ENCODE measurements at places on chromosomes 13 and 19. TPM values are rescaled to one million over a fixed set of nuclear protein-coding genes. Genes with fewer than 3 reads are reported as not detected.
A peak's percentile ranks its signal among the peaks of the same experiment; 100 is the strongest.

STAP2 gene
- 28.7 TPM for total RNA-seq

GRCh38 chr13:31706105-31706504, 33.2 kb upstream of the RXFP2 start:
- H3K36me3 ChIP-seq: no peaks in the 10 kb centered on the region
- H3K4me3 ChIP-seq: no peak overlapping the region
- no peaks in the 10 kb centered on the region for H3K4me1 ChIP-seq
- DNase-seq: no peak

- H3K27me3 ChIP-seq: no peaks in the 10 kb centered on the region
- no peak overlapping the region for H3K4me3 ChIP-seq
- DNase-seq: no peak
- H3K27ac ChIP-seq: no peak overlapping the region
- no peaks in the 10 kb centered on the region for H3K36me3 ChIP-seq
Observed at GRCh38 chr13:90951663-90952062, 395.8 kb upstream of the MIR17HG start.

DNA sequence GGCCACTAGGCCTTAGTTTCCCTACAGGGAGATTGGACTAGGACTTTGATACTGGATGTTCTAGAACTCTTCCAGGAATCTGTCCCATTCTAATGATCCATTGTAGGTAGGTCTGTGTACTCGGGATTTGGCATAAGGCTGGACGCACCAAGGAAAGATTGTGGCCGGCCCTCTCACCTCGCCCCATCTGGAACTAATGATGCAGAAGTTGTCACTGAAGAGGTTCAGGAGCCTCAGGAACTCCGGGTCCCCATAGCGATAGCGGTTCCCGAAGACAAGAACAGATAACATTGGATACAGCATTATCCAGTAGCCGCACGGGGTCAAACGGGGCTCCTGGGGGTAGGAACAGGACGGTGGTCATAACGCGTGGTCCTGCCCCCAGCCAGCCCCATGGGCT, 11.2 kb downstream of the EGLN2 start:
- peaks cover 51% of the 10 kb centered on the region for H3K4me1 ChIP-seq
- no peak for DNase-seq
- peaks cover 82% of the 10 kb centered on the region for H3K36me3 ChIP-seq
- H3K27me3 ChIP-seq: peaks cover 21% of the 10 kb centered on the region
- H3K4me3 ChIP-seq: peak overlapping the region; percentile 73
- peak overlapping the region; percentile 53 for H3K27ac ChIP-seq

GRCh38 chr13:30421093-30422053, 920 bp upstream of the UBE2L5 start:
- peak overlapping the region; percentile 25 for H3K27ac ChIP-seq
- no peaks in the 10 kb centered on the region for H3K27me3 ChIP-seq
- H3K4me1 ChIP-seq: peaks cover 9% of the 10 kb centered on the region
- H3K36me3 ChIP-seq: peaks cover 13% of the 10 kb centered on the region

- peaks cover 35% of the 10 kb centered on the region for H3K36me3 ChIP-seq
- peaks cover 12% of the 10 kb centered on the region for H3K4me1 ChIP-seq
- H3K27me3 ChIP-seq: no peaks in the 10 kb centered on the region
- H3K27ac ChIP-seq: peak overlapping the region; percentile 67
- H3K4me3 ChIP-seq: peak overlapping the region; percentile 85
Observed at GRCh38 chr19:12872941-12873890, 8.0 kb downstream of the DNASE2 start.

GRCh38 chr13:32525766-32526165, 12.8 kb downstream of the N4BP2L2 start:
- H3K27me3 ChIP-seq: no peaks in the 10 kb centered on the region
- no peak overlapping the region for H3K27ac ChIP-seq
- DNase-seq: no peak
- peaks cover 11% of the 10 kb centered on the region for H3K4me1 ChIP-seq
- H3K4me3 ChIP-seq: no peak overlapping the region

DNA sequence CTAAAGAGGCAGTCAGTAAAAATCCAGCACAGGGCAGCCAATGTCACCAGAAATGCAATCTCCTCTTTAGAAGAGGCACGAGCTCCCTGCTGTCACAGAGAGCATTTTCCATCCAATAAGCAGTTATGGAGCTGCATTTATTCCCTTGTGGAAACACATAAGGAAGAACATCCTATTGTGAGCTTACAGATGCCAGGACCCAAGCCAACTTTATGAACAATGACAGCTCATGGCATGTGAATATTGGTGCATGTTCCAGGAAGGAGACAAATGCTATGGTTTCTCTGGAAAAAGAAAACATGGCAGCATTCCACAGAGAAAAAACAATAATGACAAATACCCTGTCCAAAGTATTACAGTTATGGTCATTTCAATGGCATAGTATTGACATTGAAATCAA, 955.6 kb downstream of the UQCRFS1 start:
- no peaks in the 10 kb centered on the region for H3K36me3 ChIP-seq
- no peaks in the 10 kb centered on the region for H3K27me3 ChIP-seq
- no peaks in the 10 kb centered on the region for H3K4me1 ChIP-seq
- no peak overlapping the region for H3K4me3 ChIP-seq
- no peak for DNase-seq

DNA sequence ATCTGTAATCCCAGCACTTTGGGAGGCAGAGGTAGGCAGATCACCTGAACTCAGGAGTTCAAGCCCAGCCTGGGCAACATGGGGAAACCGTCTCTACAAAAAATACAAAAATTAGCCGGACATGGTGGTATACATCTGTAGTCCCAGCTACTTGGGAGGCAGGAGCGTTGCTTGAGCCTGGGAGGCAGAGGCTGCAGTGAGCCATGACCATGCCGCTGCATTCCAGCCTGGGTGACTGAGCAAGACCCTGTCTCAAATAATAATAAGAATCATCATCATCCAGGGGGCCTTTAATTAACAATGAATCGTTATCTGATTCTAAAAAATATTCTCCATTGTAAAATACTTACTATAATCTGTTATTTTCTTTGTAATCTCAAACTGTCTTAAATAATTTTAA, 283.4 kb downstream of the DACH1 start:
- H3K36me3 ChIP-seq: no peaks in the 10 kb centered on the region
- H3K27me3 ChIP-seq: no peaks in the 10 kb centered on the region
- no peak overlapping the region for H3K4me3 ChIP-seq
- no peak overlapping the region for H3K27ac ChIP-seq
- no peaks in the 10 kb centered on the region for H3K4me1 ChIP-seq
- no peak for DNase-seq

MAST1 gene
- total RNA-seq: 2.6 TPM

ZNF829 gene
- 2.6 TPM for total RNA-seq

- no peaks in the 10 kb centered on the region for H3K27me3 ChIP-seq
- no peak overlapping the region for H3K4me3 ChIP-seq
- peaks cover 9% of the 10 kb centered on the region for H3K4me1 ChIP-seq
- DNase-seq: no peak
- H3K27ac ChIP-seq: no peak overlapping the region
Observed at GRCh38 chr13:41468631-41469030, 11.3 kb downstream of the RGCC start.

PCSK4 gene
- 5.5 TPM for total RNA-seq

GRCh38 chr19:21698215-21698614, 69.2 kb downstream of the ZNF100 start:
- no peaks in the 10 kb centered on the region for H3K27me3 ChIP-seq
- H3K36me3 ChIP-seq: no peaks in the 10 kb centered on the region
- DNase-seq: no peak
- H3K4me3 ChIP-seq: no peak overlapping the region
- H3K27ac ChIP-seq: no peak overlapping the region
- no peaks in the 10 kb centered on the region for H3K4me1 ChIP-seq

DNA sequence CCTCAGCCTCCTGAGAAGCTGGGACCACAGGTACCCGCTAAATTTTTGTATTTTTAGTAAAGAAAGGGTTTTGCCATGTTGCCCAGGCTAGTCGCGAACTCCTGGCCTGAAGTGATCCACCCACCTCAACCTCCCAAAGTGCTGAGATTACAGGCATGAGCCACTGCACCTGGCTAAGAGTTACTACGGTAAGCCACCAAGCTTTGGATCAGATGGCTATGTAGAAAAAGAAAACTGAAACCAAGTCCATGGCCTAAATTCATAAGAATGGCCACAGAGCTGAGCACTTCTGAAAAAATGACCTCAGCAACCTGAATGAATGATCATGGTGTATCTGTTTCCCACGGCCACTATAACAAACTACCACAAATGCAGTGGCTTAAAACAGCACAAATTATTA, 9.4 kb downstream of the OPA3 start:
- H3K4me1 ChIP-seq: peaks cover 33% of the 10 kb centered on the region
- no peak for DNase-seq
- no peak overlapping the region for H3K4me3 ChIP-seq

C5AR2 gene
- not detected for total RNA-seq
